Frontal cortex (tissue), 4 donors: ENCODE measurements at places on chromosomes 3 and 15.

GRCh38 chr3:189625071-189625470, 6.1 kb upstream of the TP63 start:
- DNase-seq, result no peak

DNA sequence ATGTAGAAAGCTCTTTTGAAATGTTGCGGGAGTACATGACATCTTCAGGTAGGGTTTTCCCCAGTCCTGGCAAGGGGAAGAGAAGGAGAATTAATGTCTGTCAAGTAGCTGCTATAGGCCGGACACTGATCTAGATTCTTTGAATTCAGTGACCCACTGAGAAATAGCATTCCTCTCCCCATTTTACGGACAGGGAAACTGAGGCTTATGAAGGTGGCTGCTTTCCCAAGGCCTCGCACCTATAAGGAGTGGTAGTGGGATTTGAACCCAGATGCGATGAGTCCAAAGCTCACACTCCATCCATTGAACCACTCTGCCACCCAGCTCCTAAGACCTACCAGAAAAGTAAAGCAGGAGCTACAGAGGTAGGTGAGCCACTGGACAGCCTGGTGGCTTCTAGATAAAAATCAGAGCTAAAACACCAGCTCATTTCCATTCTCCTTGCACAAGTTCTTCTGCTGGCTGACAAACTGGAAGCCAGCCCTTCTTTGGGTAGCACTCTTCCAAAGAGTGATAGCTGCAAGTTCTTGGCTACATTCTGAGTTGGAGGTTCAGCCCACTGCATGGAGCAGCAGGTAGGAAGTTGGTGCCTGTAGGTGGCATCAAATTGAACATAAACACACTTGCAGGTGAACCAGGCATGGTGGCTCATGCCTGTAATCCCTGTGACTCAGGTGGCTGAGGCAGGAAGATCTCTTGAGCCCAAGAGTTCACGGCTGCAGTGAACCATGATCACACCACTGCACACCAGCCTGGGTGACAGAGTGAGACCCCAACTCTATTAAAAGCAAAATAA, 22.0 kb downstream of the ZNF710 start:
- DNase-seq, result no peak

DNA sequence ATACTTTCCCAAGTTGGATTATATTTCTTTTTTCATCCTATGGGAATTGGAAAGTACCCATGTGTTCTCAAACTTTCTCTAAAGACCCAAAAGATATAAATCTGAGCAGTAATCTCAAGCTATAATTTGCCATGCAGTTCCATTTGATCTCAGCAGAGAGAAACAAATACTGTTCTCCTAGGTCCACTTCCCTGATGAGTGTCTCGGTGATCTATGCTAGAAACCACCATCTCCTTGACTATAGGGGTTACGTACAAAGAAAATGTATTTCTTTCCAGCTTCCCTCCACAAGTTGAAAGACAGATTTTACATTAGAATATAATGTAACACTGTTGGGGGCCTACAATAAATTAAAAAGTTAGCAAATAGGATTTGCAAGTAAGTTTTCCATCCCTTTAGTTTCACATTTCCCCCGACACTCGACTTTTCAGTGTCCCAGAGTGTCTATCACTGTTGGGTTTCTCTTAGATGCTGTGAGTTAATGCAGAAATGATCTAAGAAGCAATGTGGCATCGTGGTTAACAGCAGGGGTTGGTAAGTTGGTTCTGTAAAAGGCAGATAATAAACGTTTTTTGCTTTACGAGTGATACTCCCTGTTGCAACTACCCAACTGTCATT, 465.1 kb upstream of the CFAP20DC start:
- DNase-seq, result no peak

DNA sequence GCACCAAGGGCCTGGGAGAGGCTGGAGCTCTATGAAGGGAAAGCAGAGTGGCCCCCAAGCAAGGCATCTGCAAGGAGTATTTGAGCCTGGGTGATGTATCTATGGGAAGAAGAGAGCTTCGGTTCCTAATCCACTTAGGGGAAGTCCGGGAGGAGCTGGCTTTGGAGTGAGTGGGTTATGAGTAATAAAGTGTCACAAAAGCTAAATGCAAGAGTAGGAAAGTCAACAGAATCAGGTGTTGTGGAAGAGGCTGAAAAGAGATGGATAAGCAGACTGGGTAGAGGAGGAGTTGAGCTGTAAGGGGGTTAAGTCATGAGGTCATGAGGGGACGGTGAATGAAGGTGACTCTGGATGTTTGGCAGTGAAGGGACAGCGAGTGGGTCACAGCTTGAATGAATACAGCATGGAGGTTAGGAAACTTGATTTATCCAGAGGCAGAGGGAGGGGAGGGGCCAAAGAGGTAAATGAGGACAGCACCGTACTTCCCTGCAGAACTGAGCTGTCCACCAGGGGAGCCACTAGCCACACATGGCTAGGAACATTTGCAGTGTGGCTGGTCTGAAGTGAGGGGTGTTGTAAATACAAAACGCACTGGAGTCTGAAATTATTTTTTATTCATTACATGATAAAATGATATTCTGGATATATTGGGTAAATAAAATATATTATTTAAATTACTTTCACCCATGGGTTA, 83.3 kb downstream of the ADCY5 start:
- DNase-seq, result no peak

- no peak for DNase-seq
Observed at GRCh38 chr15:80870366-80870765, 91.2 kb downstream of the CEMIP start.
